ENCODE measurements at places on chromosomes 12 and 14.

DNA sequence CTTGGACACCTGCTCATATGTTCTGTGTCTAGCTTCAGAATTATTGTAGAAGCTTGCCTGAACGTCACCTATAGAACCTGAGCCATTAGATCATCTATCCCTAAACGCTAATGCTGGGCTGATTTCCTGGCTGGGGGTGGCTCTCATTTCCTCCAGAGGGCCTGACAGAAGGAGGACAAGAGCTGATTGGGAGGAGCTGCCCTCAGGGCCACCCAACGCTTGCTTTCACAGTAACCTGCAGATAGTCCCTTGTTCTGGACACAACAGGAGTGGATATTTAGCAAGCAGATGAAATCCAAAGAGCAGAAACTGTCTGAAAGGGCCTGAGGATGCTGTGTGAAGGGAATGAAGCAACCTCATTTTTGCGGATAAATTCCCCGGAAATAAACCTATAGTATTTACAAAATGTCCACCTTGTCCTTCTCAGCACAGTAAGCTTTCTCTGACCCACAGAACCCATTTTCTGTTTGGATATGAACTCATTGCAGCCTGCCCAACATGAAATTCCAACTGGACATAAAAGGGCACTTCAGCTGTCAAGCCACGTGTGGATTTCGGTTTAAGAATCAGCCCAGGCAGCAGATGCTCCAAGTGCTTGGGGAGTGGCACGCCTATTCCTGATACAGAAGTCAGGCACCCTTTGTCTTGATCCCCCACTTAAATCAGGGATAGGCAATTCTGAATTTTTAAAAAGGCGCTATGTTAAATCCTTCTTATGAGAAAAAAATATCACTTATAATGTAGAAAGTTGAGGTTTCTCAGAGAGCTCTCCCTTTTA, 32.8 kb upstream of the TUBA1C start:
- no peak for DNase-seq

GRCh38 chr14:58287607-58288042, 10.7 kb upstream of the ARID4A start:
- DNase-seq: no peak

DNA sequence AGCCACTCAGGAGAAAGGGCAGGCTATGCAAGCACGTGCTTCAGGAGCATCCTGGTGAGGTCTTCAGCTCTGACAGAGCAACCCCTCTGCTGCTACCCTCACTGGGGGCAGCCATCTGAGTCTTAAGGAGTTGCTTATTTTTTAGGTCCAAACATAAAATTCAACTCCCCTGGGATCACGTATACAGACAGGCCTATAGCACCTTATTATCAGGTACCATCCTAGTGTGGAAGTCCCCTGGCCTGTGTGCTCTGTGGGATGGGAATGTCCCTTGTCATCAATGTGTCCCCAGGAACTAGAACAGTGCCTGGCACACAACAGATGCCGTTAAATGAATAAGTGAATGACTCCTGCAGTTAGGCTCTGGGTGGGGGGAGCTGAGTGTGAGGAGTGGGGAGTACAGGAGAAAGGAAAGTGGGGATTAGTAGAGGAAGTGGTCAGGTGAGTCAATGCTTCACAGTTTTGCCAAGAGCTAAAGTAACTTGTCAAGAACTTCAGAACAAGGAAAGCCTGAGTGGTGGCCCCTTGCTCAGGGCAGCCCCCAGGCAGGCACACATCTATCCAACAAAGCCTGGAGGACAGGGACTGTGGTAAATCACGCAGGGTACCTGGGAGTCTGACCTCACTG, 33.5 kb downstream of the DAD1 start:
- no peak for DNase-seq

DNA sequence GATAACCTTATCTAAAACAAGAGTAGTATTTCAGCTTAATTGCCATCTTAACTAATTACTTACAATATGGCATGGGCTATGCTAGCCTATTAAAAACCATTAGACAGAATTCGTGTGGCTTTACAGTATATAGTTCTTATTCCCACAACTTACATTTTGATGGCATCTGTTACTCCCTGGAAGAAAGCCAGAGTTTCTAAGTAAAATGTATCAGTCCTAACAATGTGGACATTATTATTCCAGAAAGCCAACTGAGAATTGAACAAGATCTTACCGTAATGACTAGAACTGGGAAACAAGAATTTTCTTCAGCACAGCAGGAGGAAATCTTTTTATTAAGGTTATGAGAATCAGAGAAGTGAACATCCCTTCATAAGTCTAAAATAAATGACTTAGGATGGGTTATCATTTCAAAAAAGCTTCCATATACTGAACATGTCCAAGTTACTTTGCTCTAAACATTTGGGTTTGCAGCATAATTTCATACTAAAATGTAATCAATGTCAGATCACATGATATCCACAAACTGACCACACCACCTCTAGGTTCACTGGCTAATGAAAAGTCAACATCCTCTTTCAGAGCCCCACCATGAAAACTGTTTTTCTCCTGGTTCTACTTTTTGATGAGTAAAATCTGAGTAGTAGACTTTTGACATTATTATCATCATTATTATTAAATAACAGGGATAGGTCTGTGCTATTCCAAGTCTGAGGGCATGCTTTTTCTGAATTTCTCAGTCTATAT, 179.7 kb downstream of the SSPN start:
- DNase-seq: no peak

- DNase-seq: no peak
Measured at GRCh38 chr12:14858513-14858912, 15.2 kb upstream of the ART4 start.

DNA sequence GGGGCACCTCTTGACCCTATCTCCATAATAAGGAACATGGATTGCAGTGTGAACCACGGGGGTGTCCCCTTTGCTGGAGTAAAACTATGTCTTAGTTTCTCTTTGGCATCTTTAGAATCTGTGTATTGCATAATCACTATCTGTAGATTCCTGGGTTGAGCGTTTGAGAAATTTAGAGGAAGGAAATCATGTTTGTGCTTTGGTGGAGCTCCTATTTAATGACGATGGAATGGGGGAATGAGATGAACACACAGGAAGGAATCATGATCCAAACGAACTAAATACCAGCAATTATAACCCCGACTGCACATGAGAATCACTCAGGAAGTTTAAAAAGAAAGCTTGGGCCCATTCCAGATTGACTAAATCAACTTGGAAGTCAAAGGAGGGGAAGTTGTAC, 1.3 kb upstream of the MYG1 start:
- no peak for DNase-seq

GRCh38 chr12:26798640-26799039, 34.4 kb downstream of the ITPR2 start:
- no peak for DNase-seq

DNA sequence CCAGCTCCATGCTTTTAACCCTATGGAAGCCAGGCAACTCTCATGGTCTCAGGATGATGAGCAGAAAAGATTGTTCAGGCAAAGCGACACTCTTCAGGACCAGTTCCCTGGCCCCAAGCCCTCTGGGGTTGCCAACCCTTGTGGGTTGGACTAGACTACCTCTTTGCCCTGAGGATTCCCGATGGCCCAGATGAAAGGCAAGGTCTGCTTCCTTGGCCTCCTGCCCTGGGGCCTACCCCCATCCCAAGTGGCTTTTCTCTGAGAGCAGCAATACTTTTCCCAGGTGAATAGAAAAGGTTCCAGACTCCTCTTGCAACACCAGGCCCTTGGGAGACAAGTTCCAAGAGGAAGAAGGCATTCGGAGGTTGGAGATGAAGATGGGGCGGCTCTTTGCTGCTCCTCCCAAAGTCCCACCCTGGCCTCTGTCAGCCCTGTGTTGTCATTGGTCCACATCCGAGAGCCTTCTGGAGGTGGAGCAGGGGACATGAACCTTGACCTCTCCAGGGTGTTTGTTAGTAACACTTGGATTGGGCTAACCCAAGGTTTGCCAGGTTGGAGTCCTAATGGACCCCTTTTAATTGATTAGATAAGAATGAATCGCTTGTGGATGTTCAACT, 131.1 kb downstream of the GCH1 start:
- DNase-seq: no peak

DNA sequence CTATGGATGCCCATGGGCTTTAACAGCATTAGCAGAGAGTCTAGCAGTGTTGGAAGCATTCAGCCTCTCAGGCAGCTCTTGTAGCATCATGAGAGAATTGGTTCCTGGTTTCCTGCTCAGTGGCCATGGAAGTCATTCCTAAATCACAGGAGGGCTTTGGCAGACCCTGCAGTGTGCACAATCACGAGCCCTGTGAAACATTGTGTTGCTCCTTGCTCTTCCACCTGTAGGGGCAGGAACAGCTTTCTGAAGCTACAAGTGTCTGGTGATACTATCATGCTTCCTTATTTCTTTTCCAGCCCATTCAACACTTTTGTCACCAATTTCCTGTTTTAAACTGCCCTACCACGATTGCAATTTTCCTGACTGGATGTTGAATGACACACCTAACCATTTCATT, 402.2 kb upstream of the USP15 start:
- DNase-seq: no peak

Measured in RPMI8226 (cell line).